ENCODE measurements at places on chromosomes 7 and 10.

DNA sequence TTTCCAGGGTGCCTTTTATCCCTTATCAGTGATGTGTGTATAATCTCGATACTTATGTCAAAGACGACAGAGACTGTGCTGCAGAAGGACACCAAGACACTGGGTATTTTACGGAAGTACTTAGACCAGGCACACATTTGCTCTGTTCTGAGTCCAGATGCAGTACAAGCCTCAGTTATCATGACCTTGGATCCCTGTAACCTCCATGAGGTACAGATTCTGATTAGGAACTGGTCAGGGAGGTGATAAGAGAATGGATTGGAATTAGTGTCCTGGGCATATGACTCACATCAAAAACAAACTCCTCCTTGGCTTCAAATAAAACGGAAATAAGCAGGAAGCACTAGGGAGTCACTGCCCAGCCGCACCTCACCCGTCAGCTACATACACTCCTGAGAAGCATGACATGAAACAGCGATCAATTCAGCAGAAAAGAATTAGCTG, 146.5 kb downstream of the SFMBT2 start:
- DNase-seq: no peak

DNA sequence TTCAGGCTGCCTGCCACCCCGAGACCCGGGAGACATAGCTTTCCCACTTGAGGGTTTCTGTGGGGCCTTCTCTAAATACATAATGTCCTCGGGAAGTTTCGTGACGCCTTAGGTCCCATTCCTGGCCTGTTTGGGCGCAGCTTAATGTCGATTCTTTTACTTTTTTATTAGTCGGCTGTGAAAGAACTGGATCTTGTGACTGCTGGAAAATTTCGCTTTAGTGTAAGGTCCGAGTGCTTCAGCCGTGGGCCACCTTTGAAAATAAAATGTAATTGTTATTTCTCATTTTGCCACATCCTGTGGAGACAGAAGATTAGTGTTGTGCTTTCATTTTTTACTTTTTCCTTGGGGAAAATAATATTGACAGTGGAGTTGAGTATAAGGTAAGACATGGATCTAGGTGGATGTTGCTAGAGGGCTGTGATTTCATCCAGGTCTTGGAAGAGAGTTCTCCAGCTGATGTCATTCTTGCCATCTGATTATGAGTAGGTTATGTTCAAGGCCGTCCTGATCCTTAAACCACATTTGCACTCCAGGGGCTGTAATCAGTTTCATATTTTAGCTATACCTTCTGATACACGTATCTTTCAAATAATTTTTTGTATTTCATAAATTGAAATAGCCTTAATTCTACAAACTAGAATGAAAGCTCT, 830 bp downstream of the RAB18 start:
- DNase-seq: no peak

DNA sequence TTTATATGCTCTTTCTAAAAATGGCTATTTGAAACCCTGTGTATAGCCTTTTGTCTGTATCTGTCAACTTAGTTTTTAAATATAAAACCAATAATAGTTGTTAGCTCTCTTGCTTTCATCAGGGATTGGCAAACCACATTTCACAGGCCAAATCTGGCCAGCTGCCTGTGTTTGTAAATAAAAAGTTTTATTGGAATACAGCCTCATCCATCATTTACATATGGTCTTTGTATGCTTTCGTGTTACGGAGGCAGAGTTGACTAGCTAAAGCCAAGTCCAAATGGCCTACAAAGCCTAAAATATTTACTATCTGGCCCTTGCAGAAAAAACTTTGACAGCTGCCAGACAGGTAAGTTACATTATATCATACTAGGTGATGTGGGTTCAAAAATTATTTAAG, 235.0 kb downstream of the BICC1 start:
- DNase-seq: no peak

DNA sequence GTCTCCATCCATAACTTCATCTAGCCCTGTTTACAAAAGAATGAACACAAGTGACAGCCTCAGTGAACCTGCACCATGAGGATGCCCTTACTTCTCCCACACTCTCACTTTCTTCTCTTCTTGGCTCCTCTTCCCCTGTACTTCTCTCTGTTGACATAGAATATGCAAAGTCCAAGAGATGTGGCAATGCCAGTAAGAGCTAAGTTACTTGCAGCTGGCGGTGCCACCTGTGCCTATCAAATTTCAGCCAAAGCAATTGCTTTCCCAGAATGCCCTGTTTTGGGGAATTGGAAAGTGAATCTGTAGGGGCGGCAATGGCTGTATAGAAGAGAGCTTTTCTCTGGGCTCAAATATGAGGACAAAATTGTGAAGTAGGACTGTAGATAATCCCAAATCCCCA, 557.8 kb downstream of the AUTS2 start:
- no peak for DNase-seq

DNA sequence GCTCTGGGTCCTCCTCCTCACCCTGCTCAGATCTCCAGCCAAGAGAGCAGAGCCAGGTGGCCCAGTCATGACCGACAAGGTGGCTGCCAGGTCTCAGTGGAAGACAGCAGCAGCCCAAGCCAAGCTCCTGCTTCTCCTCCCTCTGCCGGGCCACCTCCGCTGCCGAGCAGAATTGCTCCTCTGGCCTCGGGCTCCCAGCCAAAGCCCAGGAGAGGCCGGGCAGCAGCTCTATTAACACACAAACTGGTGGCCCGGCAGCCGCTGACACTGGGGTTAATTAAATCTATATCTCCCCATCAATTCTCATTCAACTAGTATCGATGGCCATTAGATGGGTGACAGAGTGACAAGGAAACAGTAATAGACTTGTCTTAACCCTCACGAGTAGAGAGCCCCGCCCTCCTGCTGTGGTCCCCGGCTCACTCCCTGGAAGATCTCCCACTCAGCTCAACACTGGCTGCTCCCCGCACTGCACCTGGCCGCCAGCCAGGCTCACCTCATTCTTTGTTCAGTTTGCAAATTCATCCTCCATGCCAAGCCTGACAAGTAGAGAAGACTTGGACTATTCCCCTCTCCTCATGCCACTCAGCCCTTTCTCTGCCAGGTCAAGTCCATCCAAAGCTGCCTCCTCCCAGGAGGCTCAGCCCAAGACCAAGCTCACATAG, 74.1 kb upstream of the UNC5B start:
- DNase-seq: no peak

DNA sequence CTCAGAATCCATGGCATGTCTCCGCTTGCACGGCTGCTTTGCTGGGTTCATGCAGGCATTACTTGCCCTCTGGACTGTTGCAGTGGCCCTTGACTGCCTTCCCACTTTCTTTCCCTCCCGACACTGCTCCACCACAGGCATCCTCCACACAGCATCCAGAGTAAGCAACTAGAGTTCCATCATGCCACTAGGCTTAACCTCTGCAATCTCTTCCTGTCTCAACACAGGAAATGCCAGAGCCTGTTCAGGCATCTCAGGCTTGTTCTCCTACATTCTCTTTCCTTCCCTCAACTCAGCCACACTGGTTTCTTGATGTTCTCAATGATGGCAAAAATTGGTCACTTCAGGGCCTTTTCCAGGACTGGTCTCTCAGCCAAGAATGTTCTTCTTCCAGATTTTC, 284.5 kb upstream of the KLF6 start:
- no peak for DNase-seq

DNA sequence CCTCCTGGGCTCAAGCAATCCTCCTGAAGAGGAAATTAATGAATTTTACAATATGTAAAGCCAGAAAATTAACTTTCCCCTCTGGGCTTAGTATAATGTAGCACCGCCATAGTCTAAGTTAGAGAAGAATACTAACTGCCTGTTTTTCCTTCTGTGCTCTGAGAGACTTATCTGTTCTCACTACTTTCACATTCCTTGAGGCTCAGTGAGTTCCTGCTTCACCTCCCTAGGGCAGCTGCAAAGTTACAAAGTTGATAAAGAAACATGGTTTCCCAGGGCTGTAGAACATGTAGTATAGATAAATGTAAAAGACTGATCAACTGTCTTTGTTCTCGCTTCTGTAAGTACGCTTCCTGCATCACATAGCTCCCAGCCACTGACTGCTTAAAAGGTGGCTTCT, 16.0 kb upstream of the OLAH start:
- no peak for DNase-seq

- DNase-seq: no peak
These were observed 20.8 kb upstream of the ALOX5 start for GRCh38 chr10:45353186-45353585.

GRCh38 chr7:91127959-91128358, 136.3 kb upstream of the FZD1 start:
- DNase-seq: no peak

- no peak for DNase-seq
These were observed 111.4 kb upstream of the FGFR2 start for GRCh38 chr10:121709675-121710073.

- no peak for DNase-seq
These were observed 776 bp downstream of the TMEM184A start for GRCh38 chr7:1555046-1555812.

- no peak for DNase-seq
These were observed 23.5 kb downstream of the HTR5A start for GRCh38 chr7:155093596-155093995.

GRCh38 chr10:113947184-113948041, 93.0 kb downstream of the NHLRC2 start:
- DNase-seq: no peak

DNA sequence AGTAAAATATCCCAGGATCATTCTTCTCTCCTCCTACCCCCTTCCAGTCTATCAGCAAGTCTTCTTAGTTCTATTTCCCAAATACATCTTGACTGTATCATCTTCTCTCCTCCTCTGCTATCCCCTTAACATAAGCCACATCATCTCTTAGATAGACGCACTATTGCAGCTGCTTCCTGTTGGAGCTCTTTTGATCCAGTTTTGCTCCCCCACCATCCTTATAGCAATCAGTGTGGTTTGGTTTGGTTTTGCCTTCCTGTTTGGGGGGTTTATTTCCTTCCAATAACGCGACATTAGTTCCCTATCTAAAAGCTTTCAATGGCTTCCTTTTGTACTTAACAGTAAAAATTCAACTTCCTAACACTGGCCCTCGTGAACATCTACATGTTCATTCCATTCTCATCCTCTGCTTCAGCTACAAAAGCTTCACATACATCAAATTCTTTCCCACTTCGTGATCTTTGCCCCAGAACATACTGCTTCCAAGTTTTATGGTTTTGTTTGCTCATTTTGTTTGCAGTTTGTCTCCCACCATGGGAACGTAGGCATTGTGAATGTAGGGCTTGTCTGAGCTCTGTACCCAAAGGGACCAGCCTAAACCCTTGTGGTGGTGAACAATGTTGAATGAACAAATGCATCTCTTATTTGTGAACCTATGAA, 33.7 kb upstream of the PLXDC2 start:
- DNase-seq: no peak

DNA sequence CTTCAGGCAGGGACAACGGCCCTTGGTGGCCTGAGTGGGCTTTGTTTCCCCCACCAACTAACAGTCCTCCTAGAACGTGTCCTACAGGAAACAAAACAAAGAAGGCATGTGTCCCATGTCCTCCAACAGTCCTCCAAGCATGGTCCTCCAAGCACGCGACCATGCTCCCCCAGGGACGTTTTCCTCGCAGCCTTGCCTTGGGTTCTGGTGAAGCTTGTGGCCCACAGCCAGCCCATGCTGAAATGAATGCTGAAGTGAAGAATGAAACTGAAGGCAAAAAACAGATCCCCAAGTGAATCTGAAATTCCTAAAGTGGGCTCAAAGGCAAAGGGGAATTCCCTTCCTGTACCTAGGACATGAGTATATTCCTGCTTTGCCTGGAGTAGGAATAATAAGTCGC, 176.6 kb downstream of the JCAD start:
- DNase-seq: no peak

- no peak for DNase-seq
These were observed 22.6 kb downstream of the UNCX start for GRCh38 chr7:1255080-1255816.

- DNase-seq: no peak
These were observed 5.2 kb upstream of the NPSR1 start for GRCh38 chr7:34652809-34653208.

DNA sequence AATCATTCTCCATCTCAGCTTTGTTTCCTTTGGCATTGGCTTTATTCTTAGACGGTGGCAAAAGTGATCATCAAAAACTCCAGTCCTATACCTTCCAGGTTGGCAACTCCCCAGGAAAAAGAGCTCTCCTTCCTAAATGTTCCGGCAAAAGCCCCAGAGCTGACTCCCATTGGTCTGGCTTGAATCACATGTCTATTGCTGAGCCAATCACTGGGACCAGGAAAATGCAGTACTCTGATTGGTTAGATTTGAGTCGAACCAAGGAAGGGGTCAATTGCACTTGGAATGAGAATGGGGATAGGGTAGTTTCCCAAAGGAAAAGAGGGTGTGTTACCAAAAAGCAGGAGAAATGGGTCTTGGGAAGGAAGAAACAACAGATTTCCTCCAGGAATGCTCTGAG, 22.3 kb downstream of the LEP start:
- no peak for DNase-seq

DNA sequence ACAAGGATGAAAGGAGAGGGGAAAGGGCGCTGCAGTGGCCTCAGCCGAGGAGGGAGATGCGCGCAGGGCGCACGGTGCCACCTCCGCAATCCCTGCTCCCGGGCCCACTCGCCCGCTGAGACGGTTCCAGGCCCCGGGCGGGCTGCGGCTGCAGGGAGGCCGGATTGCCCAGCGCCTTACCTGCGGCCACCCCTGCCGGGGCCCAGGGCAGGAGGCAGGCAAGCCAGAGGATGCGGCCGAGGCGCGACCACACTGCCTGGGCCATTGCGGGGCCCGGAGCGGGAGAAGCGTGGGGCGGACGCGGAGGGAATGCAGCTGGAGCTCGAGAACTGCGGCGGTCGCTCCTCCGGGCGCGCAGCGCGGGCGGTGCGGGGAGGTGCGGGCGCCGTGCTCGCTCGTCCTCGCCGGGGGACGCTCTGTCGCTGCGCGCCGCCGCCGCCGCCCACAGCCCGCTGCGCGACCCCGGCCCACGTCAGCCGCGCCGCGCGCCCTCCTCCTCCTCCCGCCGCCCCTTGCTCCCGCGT, at the start of gene TMEM130:
TSS of gene TMEM130 (minus strand) at position 418 of the 524 bp plus-strand sequence. CDS start at position 265, 153 bp downstream.
- peak; percentile 44 for DNase-seq

DNA sequence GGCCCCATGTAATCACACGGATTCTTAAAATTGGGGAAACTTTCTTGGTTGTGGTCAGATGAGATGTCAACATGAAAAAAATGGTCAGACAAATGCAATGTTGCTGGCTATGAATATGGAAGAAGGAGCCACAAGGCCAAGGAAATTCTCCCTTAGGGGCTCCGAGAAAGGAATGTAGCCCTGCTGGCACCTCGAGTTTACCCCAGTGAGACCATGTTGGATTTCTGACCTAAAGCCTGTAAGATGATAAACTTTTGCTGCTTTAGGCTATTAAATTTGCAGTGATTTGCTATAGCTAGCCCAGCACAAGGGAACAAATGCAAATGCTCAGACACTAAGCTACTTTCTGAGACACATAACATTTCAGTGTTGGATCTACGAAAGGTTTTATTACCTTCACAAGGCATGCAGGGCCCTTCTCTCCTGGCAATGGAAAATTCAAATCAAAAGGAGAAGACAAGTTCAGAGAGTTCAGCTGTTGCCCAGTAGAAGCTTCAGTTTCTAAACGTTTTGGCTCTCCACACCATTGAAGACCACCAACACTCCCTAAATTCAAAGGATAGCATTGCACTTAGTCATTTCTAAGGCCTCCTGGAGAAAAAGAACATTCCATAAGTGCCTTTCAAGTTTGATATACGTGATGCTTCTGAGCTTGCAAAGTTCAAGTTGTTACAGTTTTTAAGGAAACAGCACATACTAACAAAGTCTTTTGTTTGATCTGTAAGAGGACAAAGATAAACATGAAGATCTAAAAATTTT, 23.4 kb downstream of the MCMBP start:
- no peak for DNase-seq

GRCh38 chr10:61160253-61160652, 216.3 kb upstream of the RHOBTB1 start:
- no peak for DNase-seq

- no peak for DNase-seq
These were observed 106.6 kb downstream of the POU6F2 start for GRCh38 chr7:39084349-39084748.

- DNase-seq: no peak
These were observed 163.2 kb downstream of the EBF3 start for GRCh38 chr10:129800796-129801340.
